Stimulated activated CD4-positive, alpha-beta T cell treated with anti-CD3 and anti-CD28 coated beads, TNF-alpha, amount 100 ng/mL, for 24 hours (primary cell): ENCODE measurements at places on chromosomes 1 and 21.

DNA sequence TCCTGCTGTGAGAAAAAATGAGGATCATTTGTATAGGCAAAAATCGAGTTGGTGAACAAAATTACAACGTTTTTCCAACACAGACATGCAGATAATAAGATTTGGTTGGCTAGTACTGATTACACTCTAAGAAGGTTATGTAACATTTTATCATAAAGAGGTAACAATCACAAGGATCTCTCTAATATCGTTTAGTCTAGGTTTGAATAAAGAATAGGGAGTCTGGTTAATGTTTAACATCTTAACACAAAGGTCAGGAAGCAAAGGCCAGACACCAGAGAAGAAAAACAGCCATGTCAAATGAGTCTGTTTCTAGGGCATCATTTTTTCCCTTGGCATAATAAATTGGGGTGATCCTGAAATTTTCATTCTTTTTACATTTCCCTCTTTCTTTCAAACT lies 207.4 kb upstream of the CHRM3 start:
- DNase-seq = no peak

- DNase-seq = no peak
These were observed 51.4 kb upstream of the GPR157 start for GRCh38 chr1:9180111-9180819.

DNA sequence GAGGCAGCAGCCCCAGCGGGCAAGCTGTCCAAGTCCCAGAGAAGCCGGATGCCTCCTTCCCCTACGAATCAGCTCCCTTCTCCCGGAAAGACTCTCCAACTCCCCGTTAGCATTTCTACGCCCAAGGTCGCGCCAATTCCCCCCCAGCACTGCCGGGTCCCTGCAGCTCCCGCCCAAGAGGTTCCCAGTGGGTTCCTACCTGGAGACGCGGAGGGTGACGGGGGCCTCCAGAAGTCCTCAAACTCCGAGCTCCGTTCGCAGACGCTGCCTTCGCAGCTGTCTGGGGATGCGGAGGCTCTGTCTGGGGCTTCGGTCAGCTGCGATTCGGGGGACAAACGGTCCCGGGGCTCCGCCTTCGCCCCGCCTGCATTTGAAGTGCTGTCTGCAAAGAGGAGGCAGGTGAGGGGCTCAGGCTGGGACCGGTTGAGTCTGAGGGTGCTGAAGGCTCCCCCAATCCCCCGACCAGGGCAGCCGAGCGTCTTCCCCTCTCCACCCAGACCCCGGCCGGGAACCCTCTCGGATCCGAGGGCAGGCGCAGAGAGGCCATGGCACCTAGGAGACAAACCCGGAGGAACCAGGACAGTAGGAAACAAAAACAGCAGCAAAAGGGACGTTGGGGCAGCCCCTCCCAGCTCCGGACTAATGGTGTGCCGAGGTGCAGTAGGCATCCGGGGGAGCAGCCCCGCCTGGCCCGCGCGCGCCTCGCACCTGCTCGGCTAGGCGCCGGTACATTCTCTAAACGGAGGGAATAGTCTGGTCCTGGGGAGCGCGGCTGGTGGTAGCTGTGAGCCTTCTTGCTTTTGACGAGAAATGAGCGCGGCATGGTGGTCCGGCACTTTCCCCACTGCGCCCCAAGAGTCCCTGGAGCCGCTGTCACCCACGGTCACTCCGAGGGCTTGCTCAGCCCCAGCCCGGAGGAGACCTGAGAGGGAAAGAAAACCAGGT lies 3.8 kb downstream of the GFI1 start:
- no peak for DNase-seq

GRCh38 chr1:50986653-50987052 lies 16.6 kb downstream of the CDKN2C start:
- no peak for DNase-seq

- DNase-seq = no peak
These were observed 157.2 kb downstream of the KAZN start for GRCh38 chr1:14755518-14756252.

- no peak for DNase-seq
These were observed 49.5 kb upstream of the RAB4A start for GRCh38 chr1:229221106-229222019.

- DNase-seq = no peak
These were observed 959 bp downstream of the PADI6 start for GRCh38 chr1:17372955-17373354.

DNA sequence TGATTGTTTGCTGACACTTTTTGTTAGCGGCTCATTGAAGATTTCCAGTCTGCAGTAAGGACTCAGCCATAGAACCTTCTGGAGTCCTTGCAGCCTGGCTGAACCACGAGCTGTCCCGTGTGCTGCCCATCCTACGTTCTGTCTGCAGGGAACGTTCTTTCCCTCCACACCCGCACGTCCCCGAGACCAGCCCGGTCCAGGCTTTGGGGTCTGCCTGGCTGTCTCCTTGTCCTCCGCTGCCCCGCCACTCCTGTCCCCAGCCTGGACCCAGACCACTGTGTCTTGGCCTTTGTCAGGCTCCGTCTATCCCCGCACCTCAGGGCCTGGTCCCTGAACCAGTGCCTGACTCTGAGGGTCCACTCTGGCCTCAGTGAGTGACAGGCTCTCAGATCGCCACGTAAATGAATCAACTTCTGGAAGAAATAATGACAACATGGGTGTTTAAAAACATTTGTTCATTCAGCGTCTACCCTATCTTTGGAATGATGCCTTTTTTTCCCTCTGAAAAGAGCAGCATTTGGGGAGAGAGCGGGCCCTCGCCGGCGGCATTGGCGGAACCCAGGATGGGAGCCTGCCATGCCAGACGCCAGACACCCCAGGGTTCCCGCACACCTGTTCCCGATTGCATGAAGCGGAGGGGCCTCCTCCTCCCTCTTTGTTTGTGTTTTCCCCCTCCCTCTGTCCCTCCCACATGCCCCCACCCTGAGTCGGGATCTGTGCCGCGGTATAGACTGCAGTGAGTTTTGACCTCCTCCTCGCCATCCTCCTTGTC lies 43.9 kb upstream of the C1orf174 start:
- DNase-seq = no peak

- DNase-seq = no peak
These were observed 5.7 kb downstream of the TMEM50A start for GRCh38 chr1:25343872-25344271.

DNA sequence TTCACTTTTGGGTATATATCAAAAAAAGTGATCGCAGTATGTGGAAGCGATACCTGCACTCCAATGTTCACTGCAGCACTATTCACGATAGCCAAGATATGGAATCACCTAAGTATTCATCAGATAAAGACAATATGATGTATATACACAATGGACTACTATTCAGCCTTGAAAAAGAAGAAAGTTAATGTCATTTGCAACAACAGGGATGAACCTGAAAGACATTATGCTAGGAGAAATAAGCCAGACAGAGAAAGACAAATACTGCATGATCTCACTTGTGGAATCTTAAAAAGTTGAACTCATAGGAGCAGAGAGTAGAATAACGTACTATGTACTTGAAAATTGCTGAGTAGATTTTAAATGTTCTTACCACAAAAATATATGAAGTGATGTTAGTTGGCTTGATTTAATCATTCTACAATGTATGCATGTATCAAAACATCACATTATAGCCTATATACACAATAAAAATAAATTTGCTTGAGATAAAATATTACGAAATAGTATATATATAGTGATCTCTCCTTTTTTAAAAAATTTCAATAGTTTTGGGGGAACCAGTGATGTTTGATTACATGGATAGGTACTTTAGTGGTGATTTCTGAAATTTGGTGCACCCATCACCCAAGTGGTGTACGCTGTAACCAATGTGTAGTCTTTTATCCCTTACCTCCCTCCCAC lies 56.0 kb downstream of the DTL start:
- no peak for DNase-seq

- DNase-seq = no peak
These were observed 25.9 kb downstream of the TNNT2 start for GRCh38 chr1:201351617-201352016.

- no peak for DNase-seq
These were observed 97.9 kb upstream of the RGS1 start for GRCh38 chr1:192477630-192478029.

GRCh38 chr21:18249672-18250071 lies 5.0 kb downstream of the CHODL start:
- DNase-seq = no peak

DNA sequence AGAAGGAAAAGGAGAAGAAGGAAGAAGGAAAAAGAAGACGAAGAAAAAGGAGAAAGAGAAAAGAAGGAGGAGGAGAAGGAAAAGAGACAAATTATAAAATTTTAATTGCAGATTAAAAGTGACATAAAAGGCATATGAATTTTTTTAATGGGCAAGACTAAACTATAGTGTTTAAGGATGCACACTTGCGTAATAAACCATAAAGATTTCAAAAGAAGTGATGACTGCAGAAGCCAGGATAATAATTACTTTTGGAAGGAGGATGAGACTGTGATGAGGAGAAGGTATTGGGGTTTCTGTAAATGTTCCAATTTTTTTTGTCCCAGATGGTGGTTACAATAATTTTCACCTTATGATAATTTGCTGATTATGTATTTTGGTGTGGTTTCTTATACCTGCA lies 243.1 kb upstream of the PKN2 start:
- no peak for DNase-seq

GRCh38 chr1:81433676-81434075 lies 367.1 kb upstream of the ADGRL2 start:
- no peak for DNase-seq

DNA sequence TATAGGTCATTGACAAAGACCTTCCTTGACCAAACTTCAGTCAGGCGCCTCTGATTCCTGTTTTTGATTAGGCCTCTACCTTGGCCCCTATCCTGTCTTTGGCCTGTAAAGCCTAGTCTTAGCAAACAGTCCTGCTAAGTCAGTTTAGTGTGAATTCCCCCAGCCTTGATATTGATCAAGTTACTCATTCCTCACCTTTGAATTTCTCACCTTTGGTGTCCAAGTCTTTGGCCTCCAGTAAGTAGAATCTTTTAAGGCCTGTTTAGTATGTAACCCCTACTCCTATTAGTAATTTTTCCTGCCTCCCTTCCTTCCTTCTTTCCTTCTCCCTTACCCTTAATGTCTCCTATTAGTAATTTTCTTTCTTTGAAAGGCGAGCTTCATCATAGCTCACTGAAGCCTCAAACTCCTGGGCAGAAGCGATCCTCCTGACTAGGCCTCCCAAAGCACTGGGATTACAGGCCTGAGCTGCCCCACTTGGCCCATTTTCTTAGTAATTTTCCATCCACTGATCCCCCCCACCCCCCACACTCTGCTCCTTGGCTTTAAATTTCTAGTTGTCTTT lies 13.0 kb upstream of the ZNF692 start:
- no peak for DNase-seq

GRCh38 chr1:180981596-180982387 lies 40.9 kb downstream of the STX6 start:
- no peak for DNase-seq

GRCh38 chr21:45026826-45027225 lies 47.6 kb upstream of the ADARB1 start:
- DNase-seq = no peak

- DNase-seq = no peak
These were observed 247.3 kb downstream of the BACH1 start for GRCh38 chr21:29546071-29546470.

DNA sequence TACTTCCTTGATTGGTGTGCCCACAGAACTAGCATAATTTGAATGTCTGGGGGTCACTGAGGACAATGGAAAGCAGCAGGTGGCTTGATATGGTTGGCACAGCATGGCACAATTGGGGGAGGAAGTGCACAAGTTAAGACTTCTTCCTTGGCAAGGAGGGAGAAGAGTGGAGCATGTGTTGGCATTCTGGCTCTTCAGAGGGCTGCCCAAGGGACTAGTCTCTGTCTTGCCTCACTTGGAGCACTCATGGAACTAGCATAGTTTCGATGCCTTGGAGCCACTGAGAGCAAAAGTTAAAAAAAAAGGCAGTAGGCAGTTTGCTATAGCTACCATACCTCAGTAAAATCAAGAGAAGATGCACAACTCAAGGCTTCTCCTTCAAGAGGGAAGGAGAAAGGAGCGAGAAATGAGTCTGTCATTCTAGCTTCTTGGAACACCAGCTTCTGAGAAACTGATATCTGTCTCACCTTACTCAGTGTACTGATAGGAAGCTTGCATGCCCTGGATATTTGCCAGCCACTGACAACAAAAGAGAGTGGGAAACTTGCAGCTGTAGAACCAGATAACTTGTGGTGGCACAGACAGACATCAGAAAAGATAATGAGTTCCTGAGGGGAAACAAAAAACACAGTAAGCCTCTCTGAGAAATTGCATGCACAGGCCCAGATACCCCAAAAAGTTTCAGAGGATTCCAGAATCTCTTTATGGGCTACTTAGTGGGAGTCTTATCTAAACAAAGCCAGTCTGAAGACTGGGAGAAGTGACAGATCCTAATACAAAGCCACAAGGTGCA lies 207.5 kb upstream of the SAMSN1 start:
- DNase-seq = no peak

DNA sequence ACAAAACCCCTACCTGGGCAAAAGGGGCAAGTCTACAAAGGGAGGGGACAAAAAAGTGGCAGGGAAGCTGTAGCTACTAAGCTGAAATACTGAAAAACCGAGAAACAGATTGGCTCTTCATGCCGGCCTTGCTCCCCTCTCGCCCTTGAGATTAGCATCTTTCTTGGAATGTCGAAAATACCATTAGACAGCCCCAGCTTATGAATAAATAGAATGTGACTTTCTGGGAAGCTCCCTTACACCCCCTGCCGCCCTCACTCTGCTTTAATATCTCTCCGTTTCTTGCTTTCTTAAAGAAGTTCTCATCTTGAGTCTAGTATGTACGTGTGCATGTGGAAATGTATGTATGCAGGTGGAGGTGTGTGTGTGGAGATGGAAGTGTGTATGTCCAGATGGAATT lies 14.1 kb downstream of the TRAF3IP3 start:
- no peak for DNase-seq

DNA sequence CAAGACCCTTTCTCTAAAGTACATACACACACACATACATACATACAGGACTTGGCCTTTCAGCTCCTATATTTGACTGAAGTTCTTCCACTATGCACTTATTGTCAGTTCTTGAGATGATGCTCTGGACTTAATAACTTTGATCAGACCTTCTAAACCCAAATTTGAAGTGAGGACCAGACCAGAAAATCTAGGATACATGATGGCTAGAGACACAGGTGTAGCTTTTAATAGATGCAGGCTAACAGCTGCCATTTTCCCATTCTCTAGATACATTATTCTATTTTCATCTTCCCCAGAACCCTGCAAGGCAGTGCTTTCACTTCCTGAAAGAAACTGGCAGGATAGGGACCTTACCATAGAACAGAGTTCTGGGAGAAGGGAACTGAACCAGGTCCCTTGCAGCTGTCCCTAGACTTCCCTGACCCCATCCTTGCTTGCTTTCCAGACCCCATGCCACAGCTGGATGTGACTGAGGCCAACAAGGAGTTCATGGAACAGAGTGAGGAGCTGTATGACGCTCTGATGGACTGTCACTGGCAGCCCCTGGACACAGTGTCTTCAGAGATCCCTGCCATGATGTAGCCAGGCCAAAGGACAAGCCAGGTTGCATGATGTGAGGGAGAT lies 14.9 kb upstream of the RAB42 start:
- DNase-seq = peak; percentile 58

DNA sequence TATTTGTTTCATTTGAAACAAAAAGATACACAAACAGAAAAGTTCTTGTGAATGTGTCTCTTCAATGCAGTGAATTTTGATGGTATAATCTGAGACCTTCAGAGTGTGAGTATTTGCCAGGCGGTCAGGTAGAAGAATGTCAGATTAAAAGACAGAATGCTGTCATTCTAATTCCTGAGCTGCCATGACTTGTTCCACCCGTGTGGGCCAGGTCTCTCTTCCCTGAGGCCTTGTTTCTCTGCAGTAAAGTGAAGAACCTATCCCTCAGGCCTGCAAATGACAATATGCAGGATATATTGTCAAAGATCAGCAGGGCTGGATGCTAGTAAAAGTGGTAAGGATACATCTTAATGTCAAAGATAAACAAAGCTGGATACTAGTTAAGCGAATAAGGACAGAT lies 111.4 kb downstream of the ZP4 start:
- no peak for DNase-seq
